CD4-positive, alpha-beta T cell treated with Interferon alpha-2 for 1 hour (primary cell): ENCODE measurements at places on chromosomes 12 and 14.
A peak's percentile ranks its signal among the peaks of the same experiment; 100 is the strongest.

- no peak for DNase-seq
These were observed 31.9 kb downstream of the JAG2 start for GRCh38 chr14:105136401-105137322.

DNA sequence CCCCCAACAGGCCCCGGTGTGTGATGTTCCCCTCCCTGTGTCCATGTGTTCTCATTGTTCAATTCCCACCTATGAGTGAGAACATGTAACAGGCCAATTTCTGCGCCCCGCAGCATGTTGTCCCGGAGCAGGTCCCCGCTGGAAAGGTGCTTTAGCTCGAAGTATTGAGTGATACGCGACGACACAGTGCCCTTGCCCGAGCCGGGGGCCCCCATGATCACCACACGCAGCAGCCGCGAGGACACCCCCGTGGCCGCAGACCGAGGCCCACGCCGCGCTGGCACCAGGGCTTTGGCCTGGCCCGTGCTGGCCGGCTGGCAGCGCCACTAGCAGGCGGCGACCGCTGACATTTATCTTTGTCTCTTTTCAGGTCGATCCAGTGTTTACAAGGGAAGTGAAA lies 91.7 kb downstream of the GLT1D1 start:
- no peak for DNase-seq

DNA sequence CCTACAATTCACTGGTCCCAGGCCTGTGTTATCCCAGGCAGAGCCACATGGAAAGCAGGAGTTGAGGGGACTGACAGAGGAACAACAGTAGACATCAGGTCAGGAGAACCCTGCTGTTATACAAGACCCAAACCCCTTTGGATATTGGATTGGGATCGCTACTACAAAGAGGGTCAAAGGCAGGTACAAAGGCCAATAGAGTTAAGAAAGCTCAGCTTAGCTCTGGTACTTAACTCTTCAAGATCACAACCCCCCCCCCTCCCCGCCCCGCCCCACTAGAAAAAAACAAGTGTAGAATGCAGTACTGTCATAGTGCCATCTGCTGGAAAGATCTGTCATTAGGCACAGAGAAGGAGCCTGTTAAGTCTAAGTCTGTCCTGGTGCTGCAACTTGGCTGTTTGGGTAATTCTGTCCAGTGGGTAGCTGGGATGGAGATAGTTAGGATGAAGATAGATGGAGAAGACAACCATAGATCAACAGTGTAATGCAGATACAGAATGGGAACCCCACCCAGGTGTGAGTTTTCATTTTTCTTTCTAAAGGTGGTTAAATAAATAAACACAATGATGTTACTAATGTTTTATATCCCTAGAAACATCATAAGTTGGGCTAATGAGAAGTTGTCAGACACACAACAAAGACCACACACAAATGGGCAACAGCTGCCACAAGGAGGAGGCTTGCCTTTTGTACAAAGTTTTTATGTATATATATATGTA lies 17.2 kb downstream of the REM2 start:
- peak; percentile 60 for DNase-seq

DNA sequence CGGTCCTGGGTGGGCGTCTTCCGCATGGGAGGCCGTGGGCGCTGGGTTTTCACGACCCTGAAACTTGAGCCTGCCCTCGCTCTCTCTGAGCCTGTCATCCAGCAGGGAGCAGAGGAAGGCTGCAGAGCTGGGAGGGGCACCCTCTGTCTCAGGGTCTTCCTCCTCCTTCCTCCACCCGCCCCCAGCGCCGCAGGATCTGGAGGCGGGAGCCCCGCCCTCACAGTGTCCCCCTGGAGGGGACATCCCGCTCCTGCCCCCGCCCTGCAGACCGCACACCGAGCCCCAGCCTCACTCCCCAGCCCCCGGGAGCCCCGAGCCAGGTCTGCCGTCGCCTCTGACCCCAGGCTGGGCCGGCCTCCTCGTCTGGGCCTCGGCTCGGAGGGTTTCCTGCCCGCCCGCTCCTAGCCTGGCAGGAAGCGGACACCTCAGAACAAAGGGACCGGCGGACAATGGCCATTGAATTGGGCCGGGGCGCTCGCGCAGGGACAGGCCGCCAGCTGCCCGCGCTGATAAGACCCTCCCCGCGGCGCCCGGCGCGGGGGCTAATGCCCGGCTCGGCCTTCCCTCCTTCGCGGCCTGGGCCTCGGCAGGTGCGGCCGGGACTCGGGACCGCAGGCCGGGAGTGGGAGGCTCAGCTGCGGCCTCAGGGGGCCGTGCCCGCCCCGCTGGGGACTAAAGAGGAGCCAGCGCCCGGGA lies 15.3 kb upstream of the NUDT14 start:
- DNase-seq: no peak

DNA sequence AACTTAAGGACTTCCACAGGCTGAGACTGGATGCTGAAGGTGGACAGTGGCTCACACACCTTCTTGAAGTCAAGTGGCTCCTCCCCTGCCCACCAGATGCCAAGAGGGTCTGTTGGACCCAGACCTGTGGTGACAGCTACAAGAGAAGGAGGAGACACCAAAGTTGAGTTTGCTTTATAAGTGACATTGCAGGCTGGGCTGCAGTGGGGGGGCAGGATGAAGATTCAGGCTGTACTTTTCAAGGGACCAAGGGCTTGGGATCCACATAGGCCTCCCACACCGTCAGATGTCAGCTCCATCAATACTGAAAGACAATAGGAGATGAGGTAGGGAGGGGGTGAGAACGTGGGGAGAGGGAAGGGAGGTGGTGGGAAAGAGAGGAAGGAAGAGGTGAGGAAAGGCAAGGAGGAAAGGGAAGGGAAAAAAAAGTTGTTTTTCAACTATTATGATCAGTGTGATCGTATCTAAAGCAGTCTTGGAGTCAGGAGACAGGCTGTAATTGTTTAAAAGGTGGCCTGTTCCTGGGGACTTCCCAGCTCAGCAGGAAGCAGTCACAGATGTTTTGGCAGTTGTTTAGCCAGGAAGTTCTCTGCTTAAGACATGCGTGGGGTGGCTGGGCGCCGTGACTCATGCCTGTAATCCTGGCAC lies 84.1 kb upstream of the RESF1 start:
- peak; percentile 84 for DNase-seq

- no peak for DNase-seq
These were observed 118.9 kb downstream of the NOVA1 start for GRCh38 chr14:26478967-26479366.

DNA sequence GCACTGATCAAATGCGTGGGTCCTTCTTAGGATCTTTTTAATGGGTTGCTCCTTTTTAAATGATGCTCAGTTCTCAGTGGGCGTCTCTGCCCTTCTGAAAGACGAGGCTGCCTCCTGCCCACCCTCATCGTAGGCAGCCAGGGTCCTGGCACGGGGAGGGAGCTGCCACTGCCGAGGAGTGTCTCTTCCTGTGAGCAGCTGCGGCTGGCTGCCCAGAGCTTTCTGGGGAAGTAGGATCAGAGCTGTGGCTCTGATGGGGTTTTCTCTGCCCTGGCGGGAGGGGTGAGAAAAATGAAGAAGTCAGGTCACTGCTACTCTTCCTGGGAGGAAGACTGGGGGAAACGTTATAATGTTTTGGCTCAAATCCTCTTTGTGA lies 31.1 kb upstream of the BEGAIN start:
- DNase-seq: peak; percentile 26

- DNase-seq: no peak
These were observed 5.4 kb downstream of the PLEKHH1 start for GRCh38 chr14:67538501-67538900.

DNA sequence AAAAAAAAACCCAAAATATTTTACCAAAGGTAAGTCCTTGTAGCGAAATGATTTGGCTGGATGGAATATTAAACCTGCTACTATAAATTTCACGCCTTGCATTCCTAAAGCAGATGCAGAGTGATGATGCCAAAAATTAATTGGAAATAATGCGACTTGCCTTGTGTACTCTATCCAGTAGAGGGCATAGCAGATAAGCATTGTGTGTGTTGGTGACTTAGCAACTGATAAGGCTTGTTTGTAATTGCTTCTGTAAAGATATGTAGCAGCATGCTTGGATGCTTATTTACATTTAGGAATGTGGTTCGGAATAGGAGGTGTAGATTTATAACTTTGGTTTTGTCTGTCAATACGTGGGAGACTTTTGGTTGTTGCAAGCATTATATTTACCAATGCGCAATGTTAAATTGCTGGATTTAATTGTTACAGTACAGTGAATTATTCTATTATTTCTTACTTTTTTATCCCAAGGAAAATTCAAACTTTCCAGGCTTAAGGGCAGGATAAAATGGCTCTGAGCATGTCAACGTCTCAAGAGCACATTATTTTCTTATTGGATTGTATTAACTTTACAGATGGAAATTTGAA lies 80.5 kb downstream of the TMEM260 start:
- DNase-seq: no peak

DNA sequence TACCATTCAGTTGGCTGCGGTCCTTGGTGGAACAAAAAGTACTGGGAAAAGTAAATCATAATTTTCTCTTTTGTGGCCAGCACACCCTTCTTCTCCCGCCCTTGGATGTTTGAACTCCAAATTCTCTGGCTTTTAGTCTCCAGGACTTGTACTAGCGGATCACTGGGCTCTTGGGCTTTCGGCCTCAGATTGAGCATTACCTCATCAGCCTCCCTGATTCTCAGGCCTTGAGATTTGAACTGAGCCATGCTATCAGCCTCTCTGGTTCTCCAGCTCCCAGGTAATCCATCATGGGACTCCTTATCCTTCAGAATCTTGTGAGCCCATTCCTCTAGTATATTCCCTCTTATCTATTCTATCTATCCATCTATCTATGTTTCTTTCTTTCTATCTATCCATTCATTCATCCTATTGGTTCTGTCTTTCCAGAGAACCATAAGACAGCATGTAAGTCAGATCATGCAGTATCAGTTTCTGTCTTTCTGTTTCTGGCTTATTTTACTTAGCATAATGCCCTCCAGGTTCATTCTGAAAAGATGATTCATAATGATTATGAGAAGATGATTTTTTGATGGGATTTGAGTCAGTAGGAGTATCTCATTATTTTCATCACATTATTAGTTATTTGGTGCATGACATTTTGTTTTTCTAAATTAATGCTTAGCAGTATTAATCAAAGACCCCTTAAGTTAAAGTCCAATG lies 814.9 kb downstream of the LRFN5 start:
- DNase-seq: no peak

DNA sequence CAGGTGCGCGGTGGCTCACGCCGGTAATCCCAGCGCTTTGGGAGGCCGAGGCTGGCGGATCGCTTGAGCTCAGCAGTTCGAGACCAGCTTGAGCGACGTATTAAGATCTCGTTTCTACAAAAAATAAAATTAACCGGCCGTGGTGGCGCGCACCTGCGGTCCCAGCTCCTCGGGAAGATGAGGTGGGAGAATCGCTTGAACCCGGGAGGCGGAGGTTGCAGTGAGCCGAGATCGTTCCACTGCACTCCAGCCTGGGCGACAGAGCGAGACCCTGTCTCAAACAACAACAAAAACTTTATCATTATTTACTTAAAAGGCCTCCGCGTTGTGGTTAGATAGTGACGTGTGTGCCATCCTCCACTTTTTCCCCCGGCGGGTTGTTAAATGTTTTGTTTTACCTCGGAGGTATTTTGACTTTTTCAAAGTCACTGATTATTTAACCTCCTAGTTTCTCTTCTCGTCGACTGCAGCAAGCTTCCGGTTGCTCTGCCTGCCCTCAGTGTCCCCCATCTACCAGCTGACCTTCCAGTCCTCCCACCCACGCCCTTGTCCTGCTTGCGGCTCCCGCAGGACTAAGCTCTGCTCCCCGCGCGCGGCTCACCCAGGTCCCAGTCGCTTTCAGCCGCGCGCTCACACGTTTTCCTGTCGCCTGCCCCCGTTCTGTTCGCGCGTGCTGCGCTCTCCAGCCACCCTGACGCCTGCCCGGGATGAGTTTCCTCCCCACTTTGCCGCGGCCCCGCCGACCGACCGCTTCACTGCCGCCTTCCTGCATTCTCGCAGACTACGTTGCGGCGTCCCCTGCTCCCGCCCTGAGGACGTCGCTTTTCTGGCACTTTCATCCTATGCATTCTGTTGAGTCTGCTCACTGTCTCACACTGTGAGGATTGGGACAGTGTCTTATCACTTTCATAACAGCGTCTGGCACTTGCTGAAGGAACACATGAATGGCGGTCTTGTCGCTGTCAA lies 1.2 kb upstream of the SCAF11 start:
- peak; percentile 70 for DNase-seq

DNA sequence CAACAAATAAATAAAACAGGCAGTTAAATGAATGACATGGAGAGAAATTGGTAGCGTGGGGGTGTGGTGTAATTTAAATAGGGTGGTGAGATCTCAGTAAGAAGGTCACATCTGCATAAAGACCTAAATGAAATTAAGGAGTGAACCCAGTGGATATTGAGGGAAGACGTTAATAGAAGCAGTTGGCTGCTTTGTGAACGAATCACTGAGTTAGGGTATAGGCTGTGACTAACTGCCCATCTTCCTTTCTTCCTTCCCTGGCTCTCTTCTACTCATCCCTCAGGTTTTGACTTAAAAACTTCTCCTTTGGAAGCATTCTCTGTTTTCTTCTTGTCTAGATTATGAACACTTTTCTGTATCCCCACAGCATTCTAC lies 64.7 kb downstream of the BTG1 start:
- DNase-seq: no peak

DNA sequence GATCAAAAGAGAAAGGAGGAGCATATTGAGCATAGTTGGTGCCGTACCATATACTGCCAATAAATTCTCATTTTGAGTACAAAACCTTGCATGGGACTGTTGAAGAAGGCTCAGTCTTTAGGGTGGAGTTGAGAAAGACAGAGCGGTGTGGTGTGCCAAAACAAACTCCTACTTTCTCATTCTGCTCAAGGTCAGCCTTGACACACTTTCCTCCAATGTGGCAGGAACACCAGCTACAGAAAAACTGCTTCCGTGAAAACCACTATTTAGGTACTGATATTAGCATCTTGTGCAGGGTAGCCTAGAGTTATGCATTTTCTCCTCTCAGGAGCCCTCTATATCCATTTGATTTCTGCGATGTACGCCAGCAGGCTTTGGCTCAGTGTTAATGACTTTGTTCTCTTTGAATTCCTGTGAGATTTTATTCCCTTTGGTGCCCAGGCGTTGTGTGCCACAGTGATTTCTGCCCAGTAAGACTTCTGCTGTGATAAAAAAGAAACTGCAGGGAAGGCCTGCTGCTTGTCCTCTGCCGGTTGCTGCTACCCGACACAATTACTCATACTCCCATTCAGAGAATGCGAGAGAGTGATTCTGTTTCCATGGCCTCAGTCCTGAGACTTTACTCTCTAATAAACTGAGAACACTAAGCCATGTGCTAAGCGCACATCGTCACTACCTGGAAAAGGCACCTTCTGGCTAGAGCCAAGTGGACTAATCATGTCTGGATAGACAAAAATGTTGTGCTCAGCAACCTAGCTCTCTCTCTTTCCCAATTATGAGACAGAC lies 88.3 kb upstream of the MDM1 start:
- DNase-seq: no peak

DNA sequence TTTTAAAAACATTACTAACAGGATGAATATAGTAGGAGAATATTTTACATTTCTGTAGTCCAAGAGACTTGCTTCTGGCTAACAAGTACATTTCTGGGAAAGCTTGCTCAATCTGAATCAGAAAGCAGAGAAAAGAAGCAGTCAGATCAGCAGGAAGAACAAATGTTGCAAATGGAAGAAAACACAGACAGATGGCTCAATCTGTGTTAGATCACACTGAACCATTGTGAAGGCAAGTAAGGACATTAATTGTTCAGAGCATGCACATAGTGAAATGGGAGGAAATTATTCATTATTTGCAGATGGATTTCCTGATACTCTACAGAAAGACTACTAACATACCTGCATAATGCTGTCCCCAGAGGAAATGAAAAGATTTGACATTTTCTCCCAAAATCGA lies 65.2 kb upstream of the CNOT2 start:
- DNase-seq: no peak
